ENCODE measurements at places on chromosomes 5 and 9. TPM values are rescaled to one million over a fixed set of nuclear protein-coding genes. Genes with fewer than 3 reads are reported as not detected.

Gene C9orf153
- 0.42 TPM for total RNA-seq

Gene TOR1A
- total RNA-seq: 11.7 TPM

Gene LCN2
- total RNA-seq: 0.32 TPM

Gene PRSS3
- not detected for total RNA-seq

Gene ROR2
- 0.87 TPM for total RNA-seq

Gene TRPM6
- 0.32 TPM for total RNA-seq

Gene RCL1
- total RNA-seq: 4.7 TPM

Gene PCDHA10
- 0.15 TPM for total RNA-seq

Gene SELENOP
- 297 TPM for total RNA-seq

Gene AJM1
- 9.1 TPM for total RNA-seq

Gene LRRC26
- total RNA-seq: not detected

Gene GALNT12
- 0.64 TPM for total RNA-seq

Gene PPIP5K2
- total RNA-seq: 76.5 TPM

Gene DMRT3
- not detected for total RNA-seq

Gene OR2V1
- total RNA-seq: not detected

Gene ANKRD31
- not detected for total RNA-seq

Gene PCDHGB5
- 6.4 TPM for total RNA-seq

Gene IRGM
- total RNA-seq: not detected

Gene SECISBP2
- 15.7 TPM for total RNA-seq

Gene CHD1
- 11.5 TPM for total RNA-seq

Gene PMPCA
- 77.8 TPM for total RNA-seq

Gene CYSRT1
- not detected for total RNA-seq
